ENCODE measurements at places on chromosomes 3 and 15.
A peak's percentile ranks its signal among the peaks of the same experiment; 100 is the strongest.

DNA sequence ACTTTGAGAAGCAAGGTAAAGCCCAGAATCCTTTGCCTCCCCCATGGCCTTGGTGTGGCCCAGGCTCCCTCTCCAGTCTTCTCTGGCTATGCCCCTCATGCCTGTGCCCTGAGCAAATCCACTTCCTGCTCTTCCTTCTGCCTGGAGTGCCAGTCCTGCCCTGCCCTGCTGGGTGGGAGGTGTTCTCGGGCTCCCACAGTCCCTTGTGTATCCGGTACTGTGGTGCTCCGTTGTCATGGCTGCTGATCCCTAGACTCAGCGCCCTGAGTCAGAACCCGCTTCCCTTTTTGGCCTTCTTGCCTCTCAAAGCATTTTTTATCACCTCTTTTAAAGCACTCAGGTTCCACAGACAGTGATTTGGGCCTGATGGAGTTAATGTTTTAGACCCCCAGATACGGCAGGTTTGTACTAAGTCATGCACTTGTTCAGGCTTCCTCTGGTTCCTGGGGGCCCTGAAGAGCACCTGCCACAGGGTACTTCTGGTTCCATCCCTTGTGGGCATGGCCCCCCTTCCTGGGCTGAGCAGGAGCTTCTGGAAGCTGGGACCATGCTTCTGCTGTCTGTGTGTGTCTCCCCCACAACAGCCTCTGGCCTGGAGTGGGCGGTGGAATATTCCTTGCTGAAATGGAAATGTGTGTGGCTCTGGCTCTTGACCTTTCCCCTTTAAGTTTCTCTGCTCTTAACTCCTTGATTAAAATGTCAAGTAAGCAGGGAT, 29.6 kb upstream of the ADAMTS7 start:
- DNase-seq: no peak

DNA sequence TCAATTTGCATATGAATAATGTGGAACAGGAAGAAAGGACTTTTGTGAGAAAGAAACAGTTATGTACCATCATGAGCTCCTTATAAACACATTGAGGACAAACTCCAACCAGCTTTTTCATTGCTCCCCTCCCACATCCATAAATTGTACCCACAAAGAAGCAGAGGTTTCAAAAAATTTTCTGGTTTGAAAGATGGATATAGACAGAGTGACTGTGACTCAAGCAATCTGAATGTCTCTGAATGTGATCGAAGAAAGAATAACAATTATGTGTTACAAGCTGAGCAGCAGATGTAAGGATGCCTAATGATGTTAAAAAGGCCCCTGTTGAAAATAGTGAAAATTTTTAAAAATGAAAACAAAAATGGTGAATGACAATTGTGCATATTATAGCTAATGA, 127.4 kb downstream of the TFG start:
- DNase-seq: no peak

- DNase-seq: no peak
These were observed 749.7 kb upstream of the ARPP21 start for GRCh38 chr3:34889641-34890040.

GRCh38 chr15:95681836-95682544, 648.5 kb upstream of the NR2F2 start:
- DNase-seq: no peak

- no peak for DNase-seq
These were observed 155.8 kb downstream of the GHSR start for GRCh38 chr3:172292422-172292821.

DNA sequence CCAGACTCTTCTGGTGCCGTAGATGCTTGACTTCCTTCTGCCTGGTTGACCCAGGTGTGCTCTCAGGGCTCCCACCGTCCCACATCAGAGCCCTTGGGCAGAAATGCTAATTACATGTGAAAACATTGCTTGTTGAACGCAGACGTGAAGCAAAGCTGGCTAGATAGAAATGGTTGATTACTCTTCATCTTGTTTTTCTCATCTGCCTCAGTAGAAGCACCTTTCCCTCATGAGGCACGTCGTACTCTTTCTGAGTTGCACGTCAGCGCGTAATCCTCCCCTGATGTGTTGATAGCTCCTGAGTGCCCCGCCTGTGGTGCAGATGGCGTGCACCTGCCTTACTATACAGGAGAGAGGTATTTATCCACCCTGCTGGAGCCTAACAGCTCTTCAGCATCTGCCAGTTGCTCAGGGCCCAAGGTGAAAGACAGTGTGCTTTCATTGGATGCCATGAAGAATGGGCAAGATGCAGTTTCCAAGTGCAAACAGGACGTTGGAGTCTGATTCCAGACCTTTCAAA, 18.1 kb downstream of the MAP6D1 start:
- DNase-seq: no peak

DNA sequence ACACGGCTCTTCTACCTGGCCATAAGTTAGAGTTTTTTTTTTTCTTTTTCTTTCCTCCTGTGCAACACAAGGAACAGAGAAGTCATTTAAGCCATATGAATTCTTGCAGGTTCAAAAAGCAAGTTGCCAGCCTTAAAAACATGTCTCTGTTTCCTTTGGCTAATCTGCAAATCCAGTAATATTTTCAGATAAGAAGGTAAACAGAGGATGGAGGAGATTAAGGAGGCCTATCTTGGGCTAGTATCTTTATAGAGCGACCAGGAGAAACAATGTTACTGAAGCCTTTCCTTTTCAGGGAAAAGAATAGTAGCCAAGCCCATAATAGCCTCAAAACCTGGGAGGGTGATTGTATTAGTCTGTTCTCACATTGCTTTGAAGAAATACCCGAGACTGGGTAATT, 20.9 kb upstream of the LMCD1 start:
- DNase-seq: no peak

GRCh38 chr15:52171807-52172206, 19.4 kb downstream of the GNB5 start:
- DNase-seq: no peak

- DNase-seq: no peak
These were observed 480.5 kb upstream of the PROK2 start for GRCh38 chr3:72265256-72266015.

GRCh38 chr15:63600001-63600615, 2.9 kb downstream of the FBXL22 start:
- DNase-seq: no peak

DNA sequence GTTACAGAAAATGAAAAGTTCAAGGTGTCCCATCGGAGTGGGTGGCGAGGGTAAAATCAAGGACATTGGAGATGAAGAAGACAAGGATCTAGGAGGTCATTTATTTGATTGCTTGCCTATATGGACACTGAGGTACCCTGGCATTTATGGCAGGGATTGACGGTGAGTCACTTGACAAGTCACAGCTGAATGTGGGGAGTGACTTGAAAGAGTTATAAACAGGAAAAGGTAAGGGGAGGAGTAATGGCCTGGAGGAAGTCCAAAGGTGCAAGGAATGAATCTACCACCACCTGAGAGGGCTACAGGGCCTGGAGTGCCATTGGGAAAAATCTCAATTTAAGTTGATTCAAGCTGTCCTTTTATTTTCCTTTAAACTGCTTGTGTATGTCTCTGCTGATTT, 11.8 kb upstream of the SGO1 start:
- DNase-seq: no peak

DNA sequence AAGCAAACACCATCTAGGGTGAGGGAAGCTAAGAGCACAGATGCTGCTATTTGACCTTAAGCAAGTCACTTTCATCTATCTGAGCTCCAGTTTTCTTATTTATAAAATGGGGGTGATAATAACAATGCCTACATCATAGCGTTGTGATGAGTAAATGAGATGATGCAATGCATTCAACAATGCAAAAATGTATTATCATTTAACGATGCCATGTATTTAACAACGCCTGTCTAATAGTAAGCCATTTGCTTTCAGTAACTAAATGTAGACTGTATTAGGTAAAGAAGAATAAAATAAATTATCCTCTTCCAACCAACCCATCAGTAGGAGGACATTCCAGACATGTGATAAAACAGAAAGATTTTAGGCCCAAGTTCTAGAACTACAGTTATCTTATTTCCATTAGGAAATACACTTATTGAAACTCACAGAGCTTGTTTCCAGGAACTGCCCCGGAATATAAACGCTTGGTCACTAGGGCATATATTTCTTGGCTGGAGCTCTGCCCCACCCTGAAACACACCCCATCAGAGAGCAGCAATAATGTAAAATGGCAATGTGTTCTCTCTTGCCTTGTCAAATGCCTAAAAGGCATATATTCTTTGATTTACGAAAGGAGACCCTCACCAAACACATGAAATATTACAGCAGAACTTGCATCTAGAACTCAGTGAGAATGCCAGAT, 128.3 kb downstream of the LIPC start:
- no peak for DNase-seq

- DNase-seq: peak; percentile 28
These were observed 9.6 kb upstream of the SST start for GRCh38 chr3:187679638-187680396.

DNA sequence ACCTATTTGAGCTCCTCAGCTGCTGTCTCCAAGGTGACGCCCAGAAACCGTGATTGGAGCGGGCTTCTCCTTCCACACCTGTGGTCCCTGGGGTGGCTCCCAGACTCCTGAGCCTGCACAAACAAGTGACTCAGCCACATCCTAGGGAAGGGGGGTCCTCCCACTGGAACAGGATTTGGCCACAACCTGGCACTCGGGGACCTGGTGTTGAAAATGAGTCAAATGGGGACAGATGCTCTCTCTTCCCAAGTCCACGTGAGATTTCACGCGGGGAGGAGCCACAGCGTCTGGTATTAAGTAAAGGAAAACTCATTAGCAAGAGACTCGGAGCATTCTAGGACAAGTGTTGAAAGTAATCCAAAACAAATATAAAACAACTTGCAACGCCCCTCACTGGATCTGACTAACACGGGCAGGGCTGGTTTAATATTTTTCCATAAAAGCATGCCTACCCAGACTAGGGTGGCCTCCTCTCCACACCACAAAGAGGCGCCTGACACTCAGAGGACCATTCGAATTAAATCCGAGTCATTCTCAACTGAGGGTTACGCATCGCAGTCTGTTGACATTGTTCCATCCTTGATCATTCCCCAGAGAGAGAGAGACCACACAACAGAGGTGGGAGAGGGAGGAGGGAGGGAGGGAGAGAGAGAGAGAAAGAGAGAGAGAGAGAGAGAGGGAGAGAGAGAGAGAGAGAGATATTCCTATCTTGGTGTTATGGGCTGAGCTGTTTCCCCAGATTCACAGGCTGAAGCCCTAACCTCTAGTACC, 74.4 kb downstream of the MGLL start:
- no peak for DNase-seq

- DNase-seq: no peak
These were observed 828.3 kb downstream of the PDCD6IP start for GRCh38 chr3:34626699-34627098.

- no peak for DNase-seq
These were observed 50.0 kb downstream of the RLBP1 start for GRCh38 chr15:89171136-89172072.

GRCh38 chr3:134037168-134037567, 7.4 kb upstream of the SLCO2A1 start:
- DNase-seq: no peak

DNA sequence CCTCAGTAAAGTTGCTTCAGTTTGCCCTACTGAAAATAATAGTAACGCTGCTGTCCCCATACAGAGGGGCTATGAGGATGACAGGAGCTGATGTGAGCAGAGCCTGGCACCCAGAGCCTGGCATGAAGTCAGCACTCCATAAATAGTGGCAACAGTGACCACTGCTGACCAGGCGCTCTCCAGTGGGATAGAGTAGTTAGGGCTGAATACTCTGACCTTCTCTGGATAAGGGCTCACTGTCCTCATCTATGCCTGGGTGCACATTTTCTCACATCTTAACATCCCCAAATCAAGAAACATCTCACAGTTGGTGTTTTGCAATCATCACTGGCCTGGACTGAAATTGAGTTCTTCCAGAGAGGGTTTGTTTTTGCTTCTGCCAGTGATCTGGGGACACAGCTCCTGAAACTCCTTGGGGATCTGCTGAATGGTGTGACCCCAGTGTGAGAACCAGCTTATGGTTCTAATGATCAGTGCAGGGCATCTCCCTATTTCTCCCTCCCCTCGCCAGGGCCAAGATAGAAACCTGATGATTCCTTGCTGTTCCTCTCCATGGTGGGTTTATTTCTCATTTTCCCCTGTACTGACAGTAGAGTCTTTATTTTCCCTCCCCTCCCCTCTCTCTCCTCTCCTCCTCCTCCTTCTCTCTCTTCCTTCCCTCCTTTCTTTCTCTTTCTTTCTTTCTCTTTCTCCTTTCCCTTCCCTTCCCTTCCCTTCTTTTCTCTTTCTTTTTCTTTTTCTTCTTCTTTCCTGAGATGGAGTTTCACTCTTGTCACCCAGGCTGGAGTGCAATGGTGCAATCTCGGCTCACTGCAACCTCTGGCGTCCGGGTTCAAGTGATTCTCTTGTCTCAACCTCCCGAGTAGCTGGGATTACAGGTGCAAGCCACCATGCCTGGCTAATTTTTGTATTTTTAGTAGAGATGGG, 3.5 kb upstream of the PCSK6 start:
- no peak for DNase-seq
